Uterus (tissue), 4 donors: ENCODE measurements at places on chromosomes 11 and 22.

- no peaks in the 10 kb centered on the region for H3K4me1 ChIP-seq
- H3K4me3 ChIP-seq: no peak overlapping the region
Observed at GRCh38 chr22:40709752-40710413, 30.6 kb downstream of the MCHR1 start.

DNA sequence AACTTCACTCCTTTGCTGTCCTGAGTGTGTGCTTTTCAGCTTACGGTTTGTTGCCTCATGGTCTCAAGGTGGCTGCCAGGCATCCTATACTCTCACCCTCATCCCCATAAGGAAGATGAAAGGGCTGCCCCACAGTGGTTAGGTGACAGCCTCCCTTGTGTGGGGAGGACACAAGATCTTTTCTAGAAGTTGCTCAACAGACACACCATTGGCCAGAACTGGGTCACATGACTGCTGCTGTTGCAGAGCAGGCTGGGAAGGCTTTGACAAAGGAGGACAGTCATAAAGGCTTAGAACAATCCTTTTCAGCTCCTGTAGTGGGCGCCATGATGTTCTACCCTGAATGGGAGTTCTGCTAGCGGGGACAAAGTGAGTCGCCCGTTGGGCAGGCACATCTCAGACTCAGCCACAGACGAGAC lies 69.7 kb upstream of the RASD2 start:
- H3K27me3 ChIP-seq: no peaks in the 10 kb centered on the region
- no peaks in the 10 kb centered on the region for H3K36me3 ChIP-seq
- H3K4me1 ChIP-seq: peaks cover 8% of the 10 kb centered on the region
- no peak overlapping the region for H3K4me3 ChIP-seq
- DNase-seq: no peak
- no peak overlapping the region for H3K27ac ChIP-seq

DNA sequence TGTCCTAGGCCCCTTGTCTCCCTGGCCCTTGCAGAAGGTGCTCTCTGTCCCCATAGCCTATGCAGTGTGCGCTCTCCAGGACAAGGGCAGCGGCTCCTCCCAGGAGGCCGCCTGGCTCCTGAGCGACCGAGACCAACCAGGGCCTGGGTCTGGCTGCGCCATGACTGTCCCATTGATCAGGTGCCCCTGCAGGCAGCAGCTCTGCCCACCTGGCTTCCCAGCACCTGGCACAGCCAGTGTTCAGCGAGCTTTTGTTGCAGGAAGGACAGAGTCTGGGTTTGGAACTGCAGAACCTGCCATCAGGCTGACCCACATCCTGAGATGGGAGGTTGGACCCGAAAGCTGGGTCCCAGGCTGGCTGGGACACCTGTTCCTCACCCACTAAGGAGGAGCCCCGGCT lies 1001.1 kb downstream of the BRD1 start:
- no peaks in the 10 kb centered on the region for H3K4me1 ChIP-seq
- no peak for DNase-seq
- H3K27me3 ChIP-seq: no peaks in the 10 kb centered on the region

- no peaks in the 10 kb centered on the region for H3K36me3 ChIP-seq
- H3K27me3 ChIP-seq: no peaks in the 10 kb centered on the region
- no peaks in the 10 kb centered on the region for H3K4me1 ChIP-seq
- no peak overlapping the region for H3K4me3 ChIP-seq
Observed at GRCh38 chr11:70908223-70908622, 344.2 kb downstream of the SHANK2 start.

GRCh38 chr11:78822931-78823423 lies 248.3 kb upstream of the NARS2 start:
- H3K4me3 ChIP-seq: no peak overlapping the region
- no peak overlapping the region for H3K27ac ChIP-seq
- DNase-seq: no peak
- H3K27me3 ChIP-seq: no peaks in the 10 kb centered on the region
- H3K4me1 ChIP-seq: no peaks in the 10 kb centered on the region

- H3K4me1 ChIP-seq: peaks cover 7% of the 10 kb centered on the region
- no peaks in the 10 kb centered on the region for H3K27me3 ChIP-seq
- peak overlapping the region; percentile 74 for H3K27ac ChIP-seq
- H3K36me3 ChIP-seq: no peaks in the 10 kb centered on the region
- H3K4me3 ChIP-seq: no peak overlapping the region
Observed at GRCh38 chr11:74444173-74444826, 23.0 kb downstream of the KCNE3 start.

DNA sequence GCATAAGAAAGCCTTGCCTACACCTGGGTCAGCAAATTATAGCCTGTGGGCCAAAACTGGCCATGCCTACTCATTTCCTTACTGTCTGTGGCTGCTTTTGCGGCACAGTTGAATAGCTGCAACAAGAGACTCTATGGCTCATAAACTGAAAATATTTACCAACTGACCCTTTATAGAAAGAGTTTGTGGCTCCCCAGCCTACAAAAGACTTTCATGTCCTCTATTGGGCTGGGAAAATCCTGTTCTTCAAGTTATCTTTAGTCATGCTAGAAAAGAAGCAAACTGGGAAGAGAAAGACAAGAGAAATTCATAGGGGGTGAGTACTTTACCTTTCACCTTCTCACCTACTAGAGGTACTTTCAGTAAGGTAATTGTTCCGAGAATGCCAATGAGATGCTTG lies 175.1 kb downstream of the SWAP70 start:
- no peaks in the 10 kb centered on the region for H3K27me3 ChIP-seq
- H3K4me3 ChIP-seq: no peak overlapping the region
- H3K27ac ChIP-seq: peak overlapping the region; percentile 8
- H3K4me1 ChIP-seq: no peaks in the 10 kb centered on the region
- DNase-seq: no peak

- no peaks in the 10 kb centered on the region for H3K27me3 ChIP-seq
- H3K4me3 ChIP-seq: no peak overlapping the region
- H3K27ac ChIP-seq: no peak overlapping the region
- no peaks in the 10 kb centered on the region for H3K36me3 ChIP-seq
- DNase-seq: no peak
Observed at GRCh38 chr22:38789606-38790005, 4.3 kb downstream of the DNAL4 start.

DNA sequence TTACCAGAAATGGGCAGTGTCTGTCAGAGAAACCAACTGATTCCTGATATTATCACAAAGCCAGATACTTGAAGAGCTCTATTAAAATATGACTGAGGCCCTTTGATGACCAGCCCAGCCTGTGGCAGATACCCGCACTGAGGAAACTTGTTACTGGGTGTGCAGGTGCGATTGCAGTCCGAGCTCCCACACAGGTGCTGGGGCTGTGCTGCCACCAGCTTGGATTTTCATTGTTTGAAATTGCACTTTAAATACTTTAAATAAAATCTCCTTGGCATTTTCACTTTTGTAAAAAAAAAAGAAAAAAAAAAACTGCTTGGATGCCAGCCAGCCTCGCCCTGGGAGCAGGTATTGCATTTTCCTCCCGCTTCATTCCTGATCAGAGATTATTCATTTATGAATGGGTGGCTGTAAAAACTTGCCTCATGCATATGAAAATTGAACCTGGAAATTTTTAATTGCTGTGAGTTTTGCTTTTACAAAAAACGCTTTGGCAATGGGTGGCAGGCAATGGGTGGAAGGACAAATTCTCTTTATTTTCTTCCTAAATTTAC lies 21.2 kb downstream of the EHF start:
- H3K27me3 ChIP-seq: no peaks in the 10 kb centered on the region
- DNase-seq: no peak
- H3K27ac ChIP-seq: no peak overlapping the region
- no peak overlapping the region for H3K4me3 ChIP-seq
- H3K36me3 ChIP-seq: no peaks in the 10 kb centered on the region
- H3K4me1 ChIP-seq: no peaks in the 10 kb centered on the region

GRCh38 chr22:47839595-47840227 lies 1077.3 kb downstream of the TBC1D22A start:
- H3K36me3 ChIP-seq: no peaks in the 10 kb centered on the region
- DNase-seq: no peak
- no peaks in the 10 kb centered on the region for H3K27me3 ChIP-seq

DNA sequence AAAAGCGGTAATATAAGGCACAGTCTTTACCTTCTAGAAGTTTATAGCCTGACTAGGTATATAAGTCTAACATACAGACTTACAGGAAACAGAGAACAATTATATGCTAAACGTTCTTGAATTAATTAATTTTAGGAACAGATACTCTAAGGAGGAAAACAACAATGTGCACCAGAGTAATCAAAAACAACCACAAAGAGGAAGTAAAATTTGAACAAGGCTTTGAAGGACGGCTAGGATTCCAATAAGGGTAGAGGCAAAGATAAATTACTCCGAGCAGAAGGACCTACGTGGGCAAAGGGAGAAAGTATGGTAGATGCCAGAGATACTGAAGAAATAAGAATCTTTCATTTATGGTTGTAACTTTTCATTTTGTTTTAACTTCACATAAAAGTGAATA lies 54.4 kb downstream of the ENTHD1 start:
- DNase-seq: no peak
- H3K4me1 ChIP-seq: no peaks in the 10 kb centered on the region
- no peak overlapping the region for H3K4me3 ChIP-seq
- no peaks in the 10 kb centered on the region for H3K27me3 ChIP-seq
- no peaks in the 10 kb centered on the region for H3K36me3 ChIP-seq

- H3K4me1 ChIP-seq: peaks cover 13% of the 10 kb centered on the region
- no peaks in the 10 kb centered on the region for H3K27me3 ChIP-seq
- no peak for DNase-seq
Observed at GRCh38 chr11:2815762-2816496, 69.6 kb downstream of the CDKN1C start.

DNA sequence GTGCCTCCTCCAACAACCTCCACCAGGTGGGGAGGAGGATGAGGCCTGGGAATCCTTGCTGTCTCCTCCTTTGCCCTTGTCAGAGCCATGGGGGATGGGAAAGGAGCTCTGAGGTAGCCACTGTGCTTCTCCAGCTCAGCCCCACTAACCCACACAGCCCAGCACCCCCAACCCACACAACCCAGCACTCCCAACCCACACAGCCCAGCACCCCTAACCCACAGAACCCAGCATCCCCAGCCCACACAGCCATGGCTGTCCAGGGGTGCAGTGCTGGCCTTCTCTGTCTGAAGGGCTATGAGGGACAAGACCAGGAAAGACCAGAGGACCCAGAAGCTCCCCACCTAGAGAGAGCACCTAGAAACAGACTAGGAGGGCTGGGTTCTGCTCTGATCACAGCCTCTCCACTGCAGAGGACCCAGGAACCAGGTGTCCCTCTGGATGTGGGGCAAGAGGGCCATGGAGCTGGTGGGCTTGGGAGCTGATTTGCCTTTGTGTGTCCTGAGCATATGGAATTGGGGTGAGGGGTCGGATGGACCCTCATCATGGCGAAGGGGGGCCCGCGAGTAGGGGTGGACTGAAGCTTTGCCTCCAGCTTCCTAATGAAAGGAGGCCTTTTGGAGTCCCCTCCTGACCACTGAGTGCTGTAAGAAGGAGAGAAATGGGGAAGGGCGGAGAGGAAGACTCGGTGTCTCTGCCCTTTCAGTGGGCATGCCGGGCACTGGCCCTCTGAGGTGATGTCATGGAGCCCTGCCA lies 117.6 kb upstream of the THY1 start:
- no peaks in the 10 kb centered on the region for H3K27me3 ChIP-seq
- no peaks in the 10 kb centered on the region for H3K4me1 ChIP-seq
- no peak for DNase-seq
- no peak overlapping the region for H3K4me3 ChIP-seq
- H3K27ac ChIP-seq: no peak overlapping the region

DNA sequence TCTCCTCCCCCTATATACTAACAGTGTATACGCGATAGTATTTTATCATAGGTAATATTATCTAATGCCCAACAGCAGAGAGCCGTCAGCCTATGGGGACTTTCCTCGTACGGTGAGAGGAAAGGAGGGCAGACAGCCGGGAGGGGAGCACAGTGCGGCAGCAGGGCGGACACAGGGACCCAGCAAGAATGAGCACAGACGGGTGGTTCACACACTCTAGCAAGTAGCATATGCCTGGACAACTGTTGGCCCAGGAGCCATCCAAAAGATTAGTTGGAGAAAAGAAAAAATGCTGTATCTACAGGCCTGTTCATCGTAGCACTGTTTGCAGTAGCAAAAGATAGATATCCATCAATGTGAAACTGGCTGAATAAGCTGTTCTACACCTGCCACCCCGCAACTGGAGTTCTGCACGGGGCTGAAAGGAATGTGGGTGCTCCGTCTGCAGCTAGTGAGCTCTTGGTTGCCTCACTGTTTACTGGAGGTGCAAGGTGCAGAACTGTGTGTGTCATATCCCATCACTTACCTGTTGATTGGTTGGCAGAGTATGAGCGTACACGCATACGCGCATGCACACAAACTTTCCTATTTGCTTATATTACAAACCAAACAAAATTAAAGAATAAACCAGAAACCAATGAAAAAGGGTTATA lies 324.3 kb downstream of the TBC1D22A start:
- no peaks in the 10 kb centered on the region for H3K27me3 ChIP-seq
- DNase-seq: no peak
- H3K36me3 ChIP-seq: no peaks in the 10 kb centered on the region
- H3K4me3 ChIP-seq: no peak overlapping the region
- no peaks in the 10 kb centered on the region for H3K4me1 ChIP-seq
- no peak overlapping the region for H3K27ac ChIP-seq

DNA sequence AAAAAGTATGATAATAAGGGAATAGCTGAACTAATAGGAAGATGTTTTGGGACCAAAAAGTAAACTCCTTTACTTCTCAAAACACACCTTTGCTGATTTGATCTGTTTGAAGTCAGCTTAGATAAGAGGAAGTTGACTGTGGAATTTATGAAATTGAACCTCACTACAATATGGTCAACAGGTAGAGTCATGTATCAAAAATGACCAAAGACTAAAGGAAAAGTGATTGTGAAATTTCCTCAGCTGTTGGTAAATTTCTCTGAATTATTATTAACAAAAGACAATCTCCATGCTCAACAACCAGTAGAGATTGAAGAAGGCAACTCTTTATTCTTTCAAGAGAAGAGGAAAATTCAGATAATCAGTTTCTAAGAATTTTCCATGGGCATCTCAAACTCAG lies 826.5 kb downstream of the KCNA4 start:
- no peaks in the 10 kb centered on the region for H3K36me3 ChIP-seq
- DNase-seq: no peak
- H3K4me1 ChIP-seq: no peaks in the 10 kb centered on the region
- H3K27ac ChIP-seq: no peak overlapping the region

GRCh38 chr11:77093987-77094840 lies 8.4 kb upstream of the OMP start:
- no peaks in the 10 kb centered on the region for H3K27me3 ChIP-seq
- no peaks in the 10 kb centered on the region for H3K4me1 ChIP-seq
- H3K27ac ChIP-seq: no peak overlapping the region
- H3K36me3 ChIP-seq: no peaks in the 10 kb centered on the region
- no peak overlapping the region for H3K4me3 ChIP-seq
- DNase-seq: no peak

- H3K36me3 ChIP-seq: no peaks in the 10 kb centered on the region
- H3K27ac ChIP-seq: no peak overlapping the region
- no peaks in the 10 kb centered on the region for H3K27me3 ChIP-seq
- no peak for DNase-seq
Observed at GRCh38 chr11:102256251-102256650, 61.0 kb upstream of the BIRC3 start.
